ENCODE measurements at places on chromosomes 16 and 17.

- DNase-seq: no peak
Measured at GRCh38 chr16:50505714-50506542, 42.3 kb upstream of the NKD1 start.

DNA sequence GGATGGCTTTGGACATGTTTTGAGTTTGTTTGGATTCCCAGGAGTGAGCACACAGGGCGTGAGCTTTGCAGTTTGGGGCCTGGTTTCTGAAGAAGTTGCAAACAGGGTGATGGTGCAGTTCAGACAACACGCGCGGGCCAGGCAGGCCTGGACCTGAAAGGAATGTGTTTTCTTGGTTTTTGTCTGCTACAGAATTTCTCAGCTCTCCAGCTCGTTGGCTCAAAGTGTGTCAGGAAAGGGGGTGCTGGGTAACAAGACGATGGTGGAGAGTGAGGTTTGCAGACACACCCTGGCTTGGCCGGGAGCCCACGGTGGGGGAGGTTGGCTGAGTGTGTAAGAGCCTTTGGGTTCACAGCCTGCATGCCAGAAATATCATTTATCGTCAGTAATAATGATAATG is 82.3 kb downstream of the CMIP start:
- DNase-seq: no peak

GRCh38 chr17:82495844-82496528 is 23.5 kb upstream of the FOXK2 start:
- DNase-seq: no peak

- no peak for DNase-seq
Measured at GRCh38 chr17:17343896-17344506, 40.8 kb downstream of the NT5M start.

DNA sequence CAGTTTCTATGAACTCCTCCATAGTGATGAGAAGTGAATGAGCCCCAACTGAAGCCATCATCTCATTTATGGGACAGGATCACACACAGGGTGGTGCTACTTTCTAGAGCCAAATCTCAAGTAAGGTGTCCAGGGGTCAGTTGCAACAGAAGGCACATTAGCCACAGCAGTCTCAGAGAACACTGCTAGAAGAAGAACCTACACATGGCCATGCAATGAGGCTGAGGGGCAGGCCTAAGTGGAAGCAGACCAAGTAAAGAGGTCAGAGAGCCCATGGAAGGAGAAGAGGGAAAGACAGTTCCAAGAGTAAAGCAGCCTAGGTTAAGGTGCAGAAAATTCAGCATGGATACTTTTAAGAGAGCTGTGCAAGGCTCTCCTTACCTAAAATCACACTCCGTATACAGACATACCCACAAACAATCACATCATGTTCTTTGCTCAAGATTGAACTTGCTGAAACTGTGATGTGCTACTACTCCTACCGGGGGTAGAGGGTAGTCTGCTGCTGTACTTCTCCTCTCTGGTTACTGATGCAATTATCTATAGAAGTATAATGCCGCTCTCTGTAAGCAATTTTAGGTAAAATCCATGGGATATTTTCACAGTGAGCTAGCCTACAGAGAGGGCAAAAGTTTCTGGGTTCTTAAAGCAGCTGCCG is 1.7 kb downstream of the ABCA8 start:
- no peak for DNase-seq

DNA sequence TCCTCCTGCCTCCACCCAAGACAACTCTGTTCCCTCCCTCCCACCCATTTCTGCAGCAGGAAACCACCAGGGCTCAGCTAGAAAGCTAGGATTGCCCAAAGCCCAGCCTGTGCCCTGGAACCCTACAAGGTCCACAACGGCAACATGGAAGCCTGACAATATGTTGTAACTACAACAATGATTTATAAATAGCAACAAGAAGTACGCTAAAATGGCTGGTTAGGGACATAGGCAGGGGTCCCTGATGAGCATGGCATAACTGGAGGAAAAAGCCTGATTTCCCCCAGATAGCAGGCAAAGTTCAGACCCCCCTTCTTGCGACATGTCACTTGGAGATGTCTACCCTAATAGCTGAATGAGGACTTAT is 6.6 kb downstream of the ST3GAL2 start:
- no peak for DNase-seq

DNA sequence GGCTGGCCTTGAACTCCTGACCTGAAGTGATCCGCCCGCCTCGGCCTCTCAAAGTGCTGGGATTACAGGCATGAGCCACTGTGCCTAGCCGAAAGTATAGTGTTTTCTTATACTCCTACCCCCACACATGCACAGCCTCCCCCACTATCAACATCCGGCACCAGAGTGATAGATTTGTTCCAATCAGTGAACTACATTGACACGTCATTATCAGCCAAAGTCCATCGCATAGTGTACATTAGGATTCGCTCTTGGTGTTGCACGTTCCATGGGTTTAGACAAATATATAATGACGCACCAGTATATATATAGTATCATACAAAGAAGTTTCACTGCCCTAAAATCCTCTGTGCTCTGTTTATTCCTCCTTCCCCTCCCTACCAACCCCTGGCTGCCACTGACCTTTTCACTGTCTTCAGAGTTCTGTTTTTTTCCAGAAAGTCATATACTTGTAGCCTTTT is 11.9 kb upstream of the TM4SF5 start:
- no peak for DNase-seq

- DNase-seq: no peak
Measured at GRCh38 chr17:66706851-66707450, 128.0 kb upstream of the CACNG5 start.

DNA sequence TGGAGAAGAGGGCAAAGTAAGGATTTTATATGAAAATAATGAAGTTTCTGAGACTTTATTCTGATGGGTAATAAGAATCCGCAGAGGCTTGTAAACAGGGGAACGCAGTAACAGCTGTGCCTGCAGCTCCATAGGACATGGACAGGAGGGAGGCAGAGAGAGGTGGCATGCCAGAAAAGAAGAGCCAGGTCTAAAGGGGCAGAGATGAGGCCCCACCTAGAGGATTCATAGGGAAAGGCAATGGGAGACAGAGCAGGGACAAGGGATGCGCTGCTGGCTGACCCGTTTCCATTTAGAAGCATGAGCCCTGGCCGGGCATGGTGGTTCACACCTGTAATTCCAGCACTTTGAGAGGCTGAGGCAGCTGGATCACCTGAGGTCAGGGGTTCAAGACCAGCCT is 340.3 kb upstream of the CDH5 start:
- no peak for DNase-seq

GRCh38 chr17:27348196-27348595 is 54.3 kb downstream of the WSB1 start:
- DNase-seq: no peak

DNA sequence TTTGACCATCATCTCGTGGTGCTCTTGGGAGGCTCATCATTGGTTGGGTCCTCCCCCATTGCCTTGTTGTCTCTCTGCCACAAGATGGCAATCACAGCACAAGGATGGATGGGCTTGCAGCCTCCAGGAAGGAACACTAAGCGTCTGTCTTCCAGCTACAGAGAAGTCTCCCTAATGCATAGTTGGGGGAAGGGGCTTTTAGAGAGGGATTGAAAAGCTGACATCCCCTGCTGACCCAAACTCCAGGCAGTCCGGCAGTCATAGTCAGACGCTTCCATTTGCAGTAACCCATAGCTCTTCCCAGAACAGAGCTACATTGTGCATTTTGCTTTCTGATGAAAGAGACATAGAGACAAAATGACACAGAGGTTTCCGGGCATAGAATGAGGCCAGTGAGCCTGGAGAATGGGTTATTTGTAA is 111.4 kb downstream of the UTP18 start:
- DNase-seq: no peak

DNA sequence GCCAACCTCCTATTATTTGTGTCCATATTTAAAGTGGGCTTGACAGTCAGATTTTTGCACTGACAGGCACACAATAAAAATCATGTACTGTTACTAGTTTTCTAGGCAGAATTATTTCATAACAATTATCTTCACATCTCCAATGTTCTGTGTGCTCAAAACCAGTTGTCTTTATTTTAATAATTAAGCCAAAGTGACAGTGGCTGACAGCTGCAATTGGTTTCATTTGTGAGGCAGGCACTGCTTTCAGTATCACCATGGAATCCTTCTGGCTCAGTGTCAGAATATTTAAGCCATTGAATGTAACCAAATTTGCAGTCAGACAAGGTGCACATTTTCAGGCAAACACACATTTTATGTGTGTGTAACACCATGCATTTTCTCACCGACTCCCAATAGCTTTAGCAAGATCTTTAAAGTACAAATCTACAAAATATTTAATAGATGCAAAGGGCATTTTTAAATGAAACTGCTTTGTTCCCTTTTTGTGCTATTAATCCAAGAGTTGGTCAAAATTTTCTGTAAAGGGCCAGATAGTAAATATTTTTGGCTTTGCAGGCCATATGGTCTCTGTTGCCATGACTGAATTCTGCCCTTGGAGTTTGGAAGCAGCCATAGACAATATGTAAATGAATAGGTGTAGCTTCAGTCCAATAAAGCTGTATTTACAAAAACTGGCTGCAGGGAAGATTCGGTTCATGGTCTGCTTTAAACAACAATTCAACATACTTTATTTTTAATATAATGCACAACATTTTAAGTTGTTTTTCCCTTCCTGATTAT is 486.0 kb downstream of the KCNJ2 start:
- no peak for DNase-seq

- DNase-seq: no peak
Measured at GRCh38 chr17:65455972-65456343, 105.5 kb downstream of the AXIN2 start.

Data from stimulated activated CD8-positive, alpha-beta memory T cell treated with anti-CD3 and anti-CD28 coated beads, Interleukin-15, amount 100 ng/mL, for 24 hours (primary cell).